Ecto neural progenitor cell (in vitro differentiated cells): ENCODE measurements at places on chromosomes 5 and 9.

DNA sequence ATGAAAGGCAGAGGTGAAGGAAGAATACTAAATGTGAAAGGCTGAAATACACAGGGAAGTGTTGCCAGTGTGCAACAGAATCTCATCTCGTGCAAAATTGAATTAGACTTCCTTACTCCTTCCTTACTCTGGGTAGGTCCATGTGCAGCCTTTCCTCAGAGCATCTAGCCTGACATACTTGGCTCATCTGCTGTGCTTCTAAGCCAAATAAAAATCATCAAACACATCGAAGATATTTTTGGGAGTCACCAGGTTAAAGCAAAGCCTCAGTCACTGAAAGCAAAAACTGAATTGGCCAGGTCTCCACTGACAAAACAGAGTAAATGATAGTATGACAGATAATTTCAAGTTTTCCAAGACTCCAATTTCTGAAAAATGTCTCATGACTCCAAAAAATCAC, 19.3 kb downstream of the STARD4 start:
- DNase-seq: no peak

- no peak for DNase-seq
Observed at GRCh38 chr5:74851684-74852353, 14.4 kb downstream of the FAM169A start.

- no peak for DNase-seq
Observed at GRCh38 chr9:114150608-114151007, 4.7 kb upstream of the COL27A1 start.

GRCh38 chr9:103625161-103625804, 468.8 kb upstream of the SMC2 start:
- no peak for DNase-seq

DNA sequence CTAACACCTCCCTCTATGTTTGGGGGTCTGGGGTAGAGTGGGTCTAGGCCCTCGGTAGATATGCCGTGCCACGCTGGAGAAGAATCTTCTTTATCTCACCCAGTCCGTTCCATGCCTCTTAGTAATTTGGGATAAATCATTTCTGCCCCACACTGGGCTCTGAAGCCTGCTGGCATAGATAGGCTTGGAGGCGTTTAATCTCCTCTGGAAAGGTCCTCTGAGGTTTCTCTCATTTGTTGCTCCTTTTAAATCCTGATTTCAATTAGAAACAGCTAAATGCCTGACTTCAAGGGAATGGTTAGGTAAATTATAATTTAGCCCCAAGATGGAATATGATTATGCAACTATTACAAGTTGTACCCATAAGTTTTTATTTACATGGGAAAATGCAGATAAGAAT, 57.8 kb upstream of the AKNA start:
- no peak for DNase-seq

DNA sequence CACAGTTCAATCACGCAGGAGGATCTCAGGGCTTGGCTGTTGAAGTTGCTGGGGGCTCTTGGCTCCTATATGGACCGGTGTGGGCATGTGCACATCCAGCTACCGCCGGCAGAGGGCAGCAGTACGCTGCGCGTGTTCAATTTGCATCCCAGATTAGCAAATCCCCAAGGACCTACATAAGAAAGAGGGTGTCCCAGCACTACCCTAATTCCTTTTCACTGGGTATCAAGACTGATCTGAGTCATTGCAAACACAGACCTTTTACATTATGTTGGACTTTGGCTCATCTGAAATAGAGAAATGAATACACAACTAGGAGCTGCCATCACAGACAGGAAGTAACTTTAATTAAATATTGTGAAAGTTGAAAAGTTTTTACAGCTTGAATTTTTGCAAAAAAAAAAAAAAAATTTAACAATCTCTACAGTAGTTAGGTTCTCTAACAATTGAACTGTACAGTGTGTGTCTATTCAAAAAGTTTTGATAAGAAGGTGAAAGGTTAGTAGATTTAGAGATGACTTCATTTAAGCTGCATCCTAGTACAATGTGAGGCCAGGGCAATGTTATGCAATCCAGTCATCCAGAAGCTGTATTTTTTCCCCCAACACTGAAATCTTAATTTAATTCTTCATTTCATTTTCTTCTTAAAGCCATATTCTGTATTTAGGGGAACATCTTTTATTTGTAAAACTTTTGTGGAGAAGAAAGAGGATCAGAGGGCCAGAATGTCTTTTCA, 404.0 kb downstream of the EBF1 start:
- peak; percentile 87 for DNase-seq

DNA sequence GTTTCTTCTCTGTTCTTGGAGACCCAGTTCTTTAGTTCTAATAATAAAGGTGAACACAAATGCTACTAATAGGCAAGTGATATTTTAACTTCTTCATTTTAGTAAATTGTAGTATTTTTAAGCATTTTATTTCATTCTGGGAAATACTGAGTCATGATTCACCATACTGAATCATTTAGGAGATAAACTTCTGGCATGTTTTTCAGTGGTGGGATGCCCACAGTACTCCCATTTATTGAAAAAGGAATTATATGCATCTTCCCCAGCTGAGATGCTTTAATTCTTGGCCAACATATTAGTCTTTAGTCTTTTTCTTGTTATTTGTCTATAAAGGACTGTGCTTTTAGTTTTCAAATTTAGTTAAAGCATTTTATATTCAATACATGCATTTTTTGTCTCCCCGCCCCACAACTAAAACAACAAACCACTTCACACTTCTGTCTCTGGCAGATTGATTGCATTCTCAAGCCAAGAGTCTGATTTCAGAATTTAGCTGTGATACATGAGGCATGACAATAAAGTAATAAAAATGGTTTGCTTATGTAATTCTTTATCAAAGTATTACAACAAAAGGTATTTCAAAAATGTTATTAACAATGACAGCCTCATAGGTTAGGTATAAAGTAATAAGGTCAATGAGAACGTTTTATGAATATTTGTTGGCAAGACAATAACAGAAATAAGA, 125.2 kb upstream of the CDH18 start:
- DNase-seq: no peak

DNA sequence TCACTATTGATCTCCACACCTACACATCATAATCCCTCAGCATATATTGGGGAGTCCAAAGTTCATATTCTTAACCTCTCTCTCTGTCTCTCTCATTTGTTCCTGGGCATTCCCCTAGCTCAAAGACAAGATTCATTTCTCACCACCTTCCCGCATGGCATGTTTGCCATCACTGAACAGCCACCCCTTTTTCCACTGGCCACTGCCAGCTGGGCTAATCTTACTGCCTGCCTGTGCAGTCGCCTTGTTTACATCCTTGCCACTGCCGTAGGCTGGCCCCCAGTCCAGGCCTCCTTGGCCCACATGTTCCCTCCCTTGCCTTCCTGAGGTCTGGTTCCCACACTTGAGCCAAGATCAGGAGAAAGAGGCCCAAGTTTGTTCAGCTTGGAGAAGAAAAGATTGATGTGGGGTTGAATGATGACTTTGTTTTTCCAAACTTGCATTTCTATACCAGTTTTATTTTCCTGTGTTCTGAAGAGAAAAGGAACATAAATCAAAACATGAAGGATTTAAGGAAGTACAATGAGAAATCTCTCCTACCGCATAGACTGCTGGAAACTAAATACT, 80.2 kb downstream of the PLAC8L1 start:
- no peak for DNase-seq

GRCh38 chr9:72363908-72364678, 915 bp downstream of the ZFAND5 start:
- peak; percentile 73 for DNase-seq

GRCh38 chr5:76662521-76662920, 39.3 kb upstream of the F2RL2 start:
- no peak for DNase-seq

- no peak for DNase-seq
Observed at GRCh38 chr5:73967347-73967746, 341.4 kb downstream of the ARHGEF28 start.

DNA sequence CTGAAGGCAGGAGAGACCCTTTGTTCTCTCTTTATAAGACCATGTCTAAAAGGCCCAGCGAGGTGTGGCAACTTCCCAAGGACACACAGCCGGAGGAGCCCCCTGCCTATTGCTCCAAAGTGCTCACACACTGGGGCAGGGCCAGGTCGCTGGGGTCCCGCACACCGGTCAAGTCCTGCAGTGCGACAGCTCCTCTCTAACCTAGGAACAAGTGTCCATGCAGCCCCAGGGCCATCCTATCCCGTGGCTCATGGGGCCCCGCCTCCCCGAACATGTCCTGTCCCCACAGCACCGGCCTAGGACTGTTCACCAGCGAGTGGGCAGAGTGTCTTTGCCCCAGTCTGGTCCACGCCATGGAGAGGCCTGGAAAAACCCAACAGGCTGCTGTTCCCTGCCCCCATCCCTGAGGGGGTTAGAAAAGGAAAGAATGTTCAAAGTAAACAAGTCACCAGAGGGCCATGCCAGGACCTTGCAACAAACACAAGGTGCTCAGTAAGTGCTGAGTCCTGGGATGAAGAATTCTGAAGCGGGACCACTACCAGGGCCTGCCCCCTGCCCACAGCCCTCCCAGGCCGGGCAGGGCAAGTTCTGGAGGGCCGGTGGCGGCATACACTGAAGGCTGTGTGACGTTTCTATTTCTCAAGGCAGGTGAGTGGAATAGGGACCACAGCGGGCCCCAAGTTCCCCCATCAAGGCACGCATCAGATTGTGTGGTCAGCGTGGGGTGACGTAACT, 938 bp downstream of the NINJ1 start:
- no peak for DNase-seq

DNA sequence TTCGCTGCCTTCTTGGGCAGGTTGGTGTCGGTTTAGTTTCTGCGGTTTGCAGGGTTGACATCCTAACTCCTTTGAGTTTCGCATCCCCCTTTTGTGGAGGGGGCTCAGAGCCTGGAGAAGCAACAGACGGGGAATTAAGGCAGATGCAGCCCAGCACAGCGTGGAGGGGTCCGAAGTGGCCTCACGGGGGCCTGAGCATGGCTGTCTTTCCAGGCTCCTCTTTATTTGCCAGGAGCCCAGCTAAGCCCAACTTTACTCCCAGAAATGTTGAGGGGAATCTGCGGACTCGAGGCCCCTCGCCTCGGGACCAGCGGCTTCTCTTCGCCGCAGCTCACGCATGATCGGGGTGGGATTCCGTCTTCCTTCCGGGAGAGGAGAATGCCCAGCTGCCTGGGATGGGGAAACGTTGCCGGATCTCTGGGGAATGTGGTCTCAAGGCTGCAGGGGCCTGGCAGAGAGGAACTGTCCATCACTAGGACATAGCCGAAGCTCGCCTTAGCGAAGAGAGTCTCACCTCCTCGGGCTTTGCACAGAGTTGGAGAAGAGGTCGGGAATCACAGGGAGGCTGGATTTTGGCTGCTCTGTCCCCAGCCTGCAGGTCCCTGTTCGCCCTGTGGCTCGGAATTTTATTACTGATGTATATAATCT, 1.3 kb downstream of the RAI14 start:
- peak; percentile 63 for DNase-seq

DNA sequence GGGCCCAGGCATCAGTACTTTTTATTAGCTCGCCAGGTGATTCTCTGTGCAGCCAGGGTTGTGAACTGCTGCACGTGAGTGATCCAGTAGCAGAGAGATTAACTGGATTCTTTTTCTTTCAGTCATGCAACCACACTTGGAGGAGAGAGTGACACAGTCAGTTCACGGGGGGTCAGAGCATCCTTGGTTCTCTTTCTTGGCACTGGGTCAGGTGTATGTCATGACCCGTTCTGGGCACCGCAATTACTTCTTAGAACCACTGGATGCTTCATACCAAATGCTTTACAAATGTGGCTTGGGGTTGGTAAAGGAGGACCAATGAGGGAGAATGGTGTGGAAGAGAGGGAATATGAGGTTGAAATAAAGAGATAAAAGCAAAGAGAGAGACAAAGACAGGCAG, 368.7 kb downstream of the MLLT3 start:
- DNase-seq: no peak

GRCh38 chr9:116494815-116495634, 192.1 kb upstream of the TRIM32 start:
- DNase-seq: no peak

DNA sequence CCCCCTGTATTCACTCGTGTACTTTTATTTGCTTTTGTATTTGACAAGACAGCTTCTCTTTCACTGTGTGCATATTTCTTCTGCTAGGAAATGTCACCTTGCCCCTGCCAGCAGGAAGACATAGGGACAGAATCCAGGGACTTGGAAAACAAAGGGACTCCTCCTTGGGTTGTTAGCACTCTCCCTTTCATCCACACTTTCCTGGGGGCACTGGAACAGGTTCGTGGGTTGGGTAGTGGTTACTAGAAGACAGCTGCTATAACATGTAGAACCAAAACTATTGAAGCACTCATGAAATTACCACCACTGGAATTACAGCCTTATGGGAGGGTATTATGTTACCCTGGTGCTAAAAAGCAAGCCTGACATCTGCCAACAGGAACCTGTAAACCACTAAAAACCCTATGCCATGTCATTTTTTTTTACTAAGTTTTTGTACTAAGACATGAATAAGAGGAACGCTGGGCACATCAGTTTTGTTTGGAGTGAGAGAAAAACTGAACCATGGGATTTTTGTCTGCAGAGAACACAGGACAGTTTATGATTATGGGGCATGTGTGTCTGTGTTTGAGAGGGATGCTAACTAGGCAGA, 4.7 kb upstream of the CCL28 start:
- no peak for DNase-seq

DNA sequence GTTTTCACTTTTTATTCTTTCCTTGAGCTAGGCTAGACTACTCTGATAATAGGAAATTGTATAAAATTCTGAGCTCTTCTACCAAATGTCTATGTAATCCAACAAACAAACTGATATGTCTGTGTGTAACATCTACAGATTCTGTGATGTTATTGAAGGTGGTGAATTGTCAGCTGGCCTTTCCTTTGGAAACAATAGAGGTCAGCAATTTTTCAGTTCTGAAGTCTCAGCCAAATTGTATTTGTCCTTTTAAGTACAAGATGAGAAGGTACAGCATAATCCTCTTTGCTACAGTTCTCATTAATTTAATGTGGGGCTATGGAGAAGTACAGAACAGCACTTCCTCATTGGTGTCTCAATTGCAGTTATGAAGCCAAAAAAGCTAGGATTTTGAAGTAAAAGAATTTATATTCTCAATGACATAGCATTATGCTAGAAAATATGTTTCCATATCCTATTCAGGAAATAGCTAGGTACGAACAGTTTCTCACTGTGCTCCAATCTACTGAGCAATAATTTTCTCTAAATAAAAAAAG, 198.0 kb downstream of the HINT1 start:
- DNase-seq: no peak

- no peak for DNase-seq
Observed at GRCh38 chr9:37381094-37381741, 41.3 kb upstream of the GRHPR start.

DNA sequence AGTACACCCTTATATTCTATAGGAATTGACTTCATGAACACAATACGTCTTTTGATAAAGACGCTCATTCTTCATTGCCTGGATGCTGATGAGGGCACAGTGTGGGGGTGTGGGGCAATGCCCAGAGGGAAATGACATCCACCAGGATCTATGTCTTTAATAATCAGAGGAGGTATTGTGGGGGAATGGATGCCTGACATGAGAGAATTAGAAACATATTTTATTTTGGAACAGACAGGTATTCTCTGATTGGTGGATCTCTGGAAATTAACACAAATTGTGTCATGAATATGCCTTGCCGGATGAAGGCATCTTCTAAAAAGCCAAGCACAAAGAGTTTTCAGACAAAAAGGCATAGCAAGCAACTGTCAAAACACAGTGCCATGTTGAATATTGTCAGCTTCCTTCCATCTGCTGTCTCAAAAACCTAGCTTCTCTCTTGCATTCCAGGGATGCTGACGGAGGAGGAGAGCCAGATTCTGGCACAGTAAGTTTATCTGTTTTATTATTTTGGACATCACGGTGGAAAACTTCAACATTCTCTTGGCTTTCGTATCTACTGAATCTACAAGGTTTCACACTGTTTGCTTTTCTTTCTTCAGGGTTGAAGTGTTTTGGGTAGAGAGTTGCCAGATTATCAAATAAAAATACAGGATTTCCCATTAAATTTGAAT, 3.9 kb upstream of the C5orf58 start:
- no peak for DNase-seq

- DNase-seq: peak; percentile 10
Observed at GRCh38 chr9:99026956-99027298, 78.0 kb upstream of the TGFBR1 start.
